ENCODE measurements at places on chromosomes 13 and 19.

GRCh38 chr13:106440866-106441265, 94.6 kb downstream of the EFNB2 start:
- DNase-seq = no peak

GRCh38 chr19:1736280-1736679, 17.0 kb upstream of the ONECUT3 start:
- DNase-seq = no peak

DNA sequence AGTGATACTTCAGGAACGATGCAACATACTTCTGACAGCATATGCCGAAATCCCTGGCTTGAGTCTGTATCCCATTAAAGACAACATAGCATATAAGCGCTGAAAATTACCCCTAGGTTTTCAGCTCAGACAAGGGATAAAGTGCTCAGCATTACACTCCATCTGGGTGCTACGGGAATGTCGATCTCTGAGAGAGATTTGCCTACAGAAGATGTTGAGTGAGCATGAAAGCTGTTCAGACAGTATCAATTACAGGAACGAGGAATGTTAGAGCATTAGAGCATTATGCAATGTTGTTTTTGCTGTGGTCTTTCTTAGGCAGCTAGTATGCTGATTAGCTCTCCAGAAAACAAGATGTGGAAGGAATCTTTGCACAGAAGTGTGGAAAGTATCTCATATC, 484.5 kb downstream of the LIG4 start:
- DNase-seq = no peak

- DNase-seq = no peak
These were observed 23.3 kb downstream of the SMIM24 start for GRCh38 chr19:3456925-3457527.

DNA sequence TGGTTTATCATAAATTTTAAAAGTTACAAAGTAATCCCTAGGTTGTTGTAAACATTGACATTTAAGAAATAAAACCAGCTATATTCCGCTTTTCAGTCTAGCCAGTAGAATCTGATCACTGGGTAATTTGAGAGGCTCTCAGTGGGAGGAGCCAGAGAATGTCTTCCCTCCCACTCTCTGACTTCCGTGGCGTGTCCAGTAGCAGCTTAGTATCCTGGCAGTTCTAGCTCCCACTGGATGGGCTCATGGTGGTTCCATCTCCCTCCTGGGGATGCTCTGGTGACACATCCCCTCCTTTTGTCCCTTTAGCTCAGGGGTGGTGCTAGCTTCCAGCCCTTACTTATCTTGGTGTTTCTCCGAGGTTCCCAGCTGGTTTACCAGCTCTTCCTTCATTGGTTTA, 34.5 kb downstream of the MTUS2 start:
- DNase-seq = no peak

GRCh38 chr13:98396071-98396710, 180.7 kb downstream of the STK24 start:
- no peak for DNase-seq

DNA sequence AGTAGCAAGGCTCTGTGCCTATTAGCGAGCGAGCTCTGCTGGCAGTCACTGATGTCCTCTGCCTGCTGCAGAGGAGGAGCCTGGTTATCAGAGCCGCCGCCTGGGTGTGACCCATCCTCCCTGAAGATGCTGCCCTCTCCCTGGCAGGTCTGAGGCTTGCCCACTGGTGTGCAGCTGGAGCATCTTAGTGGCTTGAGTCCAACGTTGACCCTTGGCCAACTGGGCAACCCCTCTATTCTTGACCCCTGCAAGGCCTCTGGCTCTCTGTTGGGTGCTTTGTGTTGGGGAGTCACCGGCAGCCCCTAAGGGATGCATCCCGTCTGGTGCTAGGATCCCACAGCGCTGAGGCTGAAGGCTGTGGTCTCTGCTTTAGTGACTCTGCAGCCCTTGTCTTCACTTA, 277.9 kb upstream of the SOX1 start:
- no peak for DNase-seq

- DNase-seq = no peak
These were observed 318.3 kb upstream of the SGCG start for GRCh38 chr13:22862478-22862877.

GRCh38 chr13:33940898-33941297, 122.9 kb downstream of the RFC3 start:
- no peak for DNase-seq

DNA sequence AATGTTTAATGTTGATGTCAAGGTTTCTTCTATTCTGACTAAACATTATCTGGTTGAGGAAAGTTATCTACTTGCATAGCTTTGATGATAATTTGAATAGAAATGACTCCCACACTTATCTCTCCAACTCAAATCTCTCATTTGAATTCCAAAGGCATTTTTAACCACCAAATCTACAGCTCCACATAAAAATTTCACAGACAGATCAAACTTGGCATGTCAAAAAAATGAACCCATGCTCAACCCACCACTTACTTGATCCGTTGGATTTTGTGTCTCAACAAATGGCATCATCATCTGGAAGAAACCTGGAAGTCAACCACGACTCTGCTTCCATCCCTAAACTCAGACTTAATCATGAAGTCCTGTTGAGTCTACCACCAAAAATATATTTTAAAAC, 1050.4 kb downstream of the EFNB2 start:
- no peak for DNase-seq

- DNase-seq = no peak
These were observed 43.0 kb downstream of the CACNA1A start for GRCh38 chr19:13463296-13463695.

DNA sequence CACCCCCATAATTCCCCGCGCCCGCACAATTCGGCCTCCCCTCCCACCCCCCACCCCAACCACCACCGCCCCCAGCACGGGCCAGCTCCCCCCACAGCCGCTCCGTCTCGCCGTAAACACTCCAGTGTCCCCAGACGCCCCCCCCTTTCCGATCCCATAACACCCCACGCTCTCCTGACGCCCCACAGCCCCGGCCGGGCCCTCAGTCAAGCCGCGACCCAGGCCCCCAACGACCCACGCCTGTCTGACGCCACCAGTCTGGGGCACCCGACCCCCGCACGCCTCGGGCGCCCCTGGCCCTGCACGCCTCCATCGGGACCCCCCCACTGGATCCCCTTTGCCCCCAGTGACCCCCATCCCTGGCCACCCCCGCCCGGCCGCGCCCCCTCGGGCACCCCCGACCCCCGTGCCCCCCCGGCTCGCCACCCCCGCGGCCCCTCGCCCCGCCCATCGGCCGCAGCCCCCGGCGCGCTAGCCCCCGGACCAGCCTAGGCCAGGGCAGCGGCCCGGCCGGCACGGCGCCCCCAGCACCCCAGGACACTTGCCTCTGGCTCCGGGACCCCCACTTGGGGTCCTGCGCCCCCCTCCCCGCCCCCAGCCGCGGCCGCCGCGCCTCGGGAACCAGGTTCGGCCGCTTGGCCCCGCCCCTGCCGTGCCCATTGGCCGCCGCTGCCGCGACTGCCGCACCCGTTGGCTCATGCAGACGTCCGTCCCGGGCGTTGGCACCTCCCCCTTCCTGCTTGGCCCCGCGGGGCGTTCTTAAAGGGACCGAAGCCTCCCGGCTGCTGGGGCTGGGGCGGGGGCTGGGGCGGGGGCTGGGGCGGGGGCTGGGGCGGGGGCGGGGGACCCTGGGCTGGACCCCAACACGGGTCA, at the start of gene FKBP8:
FKBP8 (minus strand) TSS at position 633 of the 873 bp plus-strand sequence. CDS start 1,603 bp downstream, outside the sequence.
- peak; percentile 83 for DNase-seq

DNA sequence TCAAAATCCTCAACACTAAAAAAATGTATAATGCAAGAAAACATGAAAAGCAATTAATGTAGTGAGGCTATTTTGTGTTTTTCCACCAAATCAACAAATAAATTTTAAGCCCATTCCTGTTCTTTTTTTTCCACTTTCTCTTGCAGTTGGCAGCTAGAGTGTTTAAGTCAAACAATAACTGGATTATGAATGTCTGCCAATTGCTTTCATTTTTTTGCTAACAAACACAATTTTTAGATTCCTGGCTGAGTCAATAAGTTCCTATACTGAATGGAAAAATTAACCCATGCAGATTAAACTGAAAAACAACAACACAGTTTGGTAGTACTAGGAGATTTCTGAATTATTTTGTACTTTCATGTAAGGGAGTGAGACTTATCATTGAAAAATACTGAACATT, 232.4 kb downstream of the SLITRK5 start:
- no peak for DNase-seq

DNA sequence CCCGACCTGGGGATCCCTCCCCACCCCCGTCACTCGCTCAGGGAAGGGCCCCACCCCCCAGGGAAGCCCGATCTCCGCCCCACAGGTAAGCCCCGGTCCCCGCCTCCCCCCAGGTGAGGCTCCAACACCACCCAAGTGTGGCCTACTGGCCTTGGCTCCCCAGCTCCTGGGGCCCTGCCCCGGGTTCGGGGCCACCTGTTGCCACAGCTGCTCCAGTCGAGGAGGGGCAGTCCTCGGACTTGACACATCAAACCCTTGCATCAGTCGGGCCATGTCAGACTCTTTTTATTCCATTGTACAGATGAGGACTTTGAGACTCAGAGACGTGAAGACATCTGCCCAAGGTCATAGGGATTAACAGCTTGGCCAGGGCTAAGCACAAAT, 512 bp downstream of the CC2D1A start:
- no peak for DNase-seq

DNA sequence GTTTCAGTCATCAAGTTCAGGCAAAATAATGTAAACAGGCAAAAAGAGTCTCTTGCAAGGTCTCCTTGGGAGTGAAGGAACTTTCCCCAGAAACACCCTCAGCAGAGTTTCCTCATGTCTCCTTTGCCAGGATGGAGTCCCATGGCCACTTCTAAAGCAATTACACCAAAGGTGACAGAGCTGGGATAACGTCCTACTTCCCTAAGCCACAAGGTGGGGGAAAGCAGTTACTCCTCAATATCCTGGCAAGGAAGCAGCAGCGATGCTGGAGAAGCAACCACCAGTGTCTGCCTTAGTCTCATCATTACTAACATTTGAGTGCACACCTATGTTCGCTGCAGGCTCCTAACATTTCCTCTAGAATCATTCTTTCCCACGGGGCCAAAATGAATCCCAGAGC, 88.6 kb downstream of the UBL3 start:
- no peak for DNase-seq

DNA sequence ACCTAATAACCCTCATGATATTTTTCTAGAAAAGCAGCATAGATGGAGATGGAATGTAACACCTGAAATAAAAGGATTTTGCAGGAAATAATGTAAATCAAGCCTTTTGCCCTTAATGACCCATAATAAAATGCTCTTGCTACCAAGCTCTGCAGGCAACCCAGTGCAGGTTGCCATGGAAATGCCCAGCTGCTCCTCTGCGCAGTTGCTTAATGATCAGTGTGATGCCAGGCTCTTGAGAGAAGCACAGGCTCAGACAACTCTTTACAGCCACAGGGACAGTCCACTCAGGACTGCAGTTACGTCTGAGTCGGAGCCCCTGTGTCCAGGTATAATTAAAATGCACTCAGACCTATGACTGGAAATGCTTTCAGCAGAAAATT, 165.5 kb downstream of the LACC1 start:
- no peak for DNase-seq

DNA sequence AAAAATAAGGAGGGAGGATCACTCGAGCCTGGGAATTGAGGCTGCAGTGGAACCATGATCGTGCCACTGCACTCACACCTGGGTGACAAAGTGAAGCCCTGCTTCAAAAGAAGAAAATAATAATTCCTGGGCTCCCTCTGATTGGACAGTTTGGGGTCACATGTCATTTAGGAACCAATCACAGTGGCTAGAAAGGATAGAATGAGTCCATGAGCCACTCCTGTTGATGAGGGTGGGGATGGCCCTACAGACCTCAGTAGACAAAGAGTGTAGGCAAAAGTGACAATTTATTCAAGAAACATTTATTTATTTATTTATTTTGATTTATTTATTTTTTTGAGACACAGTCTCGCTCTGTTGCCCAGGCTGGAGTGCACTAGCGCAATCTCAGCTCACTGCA, 26.8 kb upstream of the ADGRE5 start:
- no peak for DNase-seq

DNA sequence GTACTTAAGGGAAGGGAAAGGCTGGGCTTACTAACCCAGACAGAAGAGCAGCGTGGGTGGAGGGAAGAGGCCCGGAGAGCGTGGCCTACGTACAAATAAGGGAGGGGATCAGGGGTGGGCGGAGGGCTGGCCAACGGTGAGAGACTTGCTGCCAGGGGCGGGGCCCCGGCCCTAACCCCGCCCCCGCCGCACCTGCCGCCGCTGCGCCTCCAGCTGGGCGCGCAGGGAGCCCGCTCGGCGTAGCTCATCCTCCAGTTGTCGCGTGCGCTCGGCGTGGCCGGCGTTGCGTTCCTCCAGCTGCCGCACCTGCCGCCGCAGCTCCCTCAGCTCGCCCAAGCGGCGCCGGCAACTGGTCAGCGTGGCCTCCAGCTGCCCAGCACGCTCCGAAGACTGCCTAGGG, 5.7 kb downstream of the HOOK2 start:
- no peak for DNase-seq

- DNase-seq = no peak
These were observed 942.4 kb upstream of the PCDH20 start for GRCh38 chr13:62357887-62358645.

DNA sequence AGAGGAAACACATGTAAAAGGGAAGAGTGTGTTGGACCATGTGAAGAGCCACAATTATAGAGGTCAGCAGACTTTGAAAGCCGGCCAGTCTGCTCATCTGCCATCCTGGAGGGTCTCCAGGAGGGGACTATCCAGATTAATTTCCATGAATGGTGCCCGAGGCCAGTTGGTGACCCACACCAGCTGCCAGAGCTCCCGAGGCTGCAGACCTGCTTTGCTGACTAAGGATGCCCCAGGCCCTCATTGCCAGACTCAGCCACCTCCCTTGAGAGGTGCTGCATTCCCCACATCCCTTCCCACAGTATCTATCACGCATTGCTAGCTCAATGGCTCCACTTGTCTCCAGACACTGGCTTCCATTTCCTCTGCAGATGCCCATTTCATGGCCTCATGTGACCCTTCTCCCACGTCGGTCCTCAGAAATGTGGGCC, 110.3 kb downstream of the NALCN start:
- DNase-seq = no peak

DNA sequence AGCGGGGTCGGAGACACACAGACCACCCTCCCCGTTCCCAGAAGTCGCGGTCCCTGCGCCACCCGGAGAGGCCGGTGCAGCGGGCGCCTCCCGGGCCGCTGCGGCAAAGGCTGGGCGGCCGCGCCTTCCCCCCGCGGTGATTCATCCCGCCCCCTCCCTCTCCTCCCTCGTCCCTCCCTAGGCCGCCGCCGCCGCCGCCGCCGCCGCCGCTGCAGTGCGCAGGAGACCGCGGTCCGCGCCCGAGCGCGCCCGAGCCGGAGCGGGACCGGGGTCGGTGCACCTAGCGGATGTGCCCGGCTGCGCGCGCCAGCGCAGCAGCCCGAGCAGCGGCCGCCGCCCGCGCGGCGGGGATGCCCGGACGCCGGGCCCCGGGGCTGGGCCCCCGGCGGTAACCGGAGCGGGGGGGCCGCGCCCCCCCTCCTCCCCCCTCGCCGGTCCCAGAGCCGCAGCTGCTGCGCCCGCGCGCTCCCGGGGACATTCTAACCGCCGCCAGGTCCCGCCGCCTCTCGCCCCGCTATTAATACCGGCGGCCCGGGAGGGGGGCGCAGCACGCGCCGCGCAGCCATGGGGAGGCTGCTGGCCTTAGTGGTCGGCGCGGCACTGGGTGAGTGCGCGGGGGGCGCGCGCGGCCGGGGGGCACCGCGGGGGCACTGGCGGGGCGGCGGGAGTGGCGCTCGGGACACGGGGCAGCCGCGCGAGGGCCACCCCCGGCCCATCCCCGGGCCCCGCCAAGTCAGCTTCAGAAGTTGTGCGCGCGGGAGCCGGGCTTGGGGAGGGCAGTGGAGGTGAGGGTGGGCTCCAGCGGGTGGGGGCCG, at the start of gene SCN1B:
SCN1B (plus strand) TSS at position 214 of the 815 bp plus-strand sequence; CDS start at position 565, 351 bp downstream.
- peak; percentile 30 for DNase-seq

- DNase-seq = no peak
These were observed 12.1 kb downstream of the KBTBD7 start for GRCh38 chr13:41182231-41182630.
